Motor neuron (in vitro differentiated cells): ENCODE measurements at places on chromosomes 3 and 15. TPM values are rescaled to one million over a fixed set of nuclear protein-coding genes. Genes with fewer than 3 reads are reported as not detected.

DNA sequence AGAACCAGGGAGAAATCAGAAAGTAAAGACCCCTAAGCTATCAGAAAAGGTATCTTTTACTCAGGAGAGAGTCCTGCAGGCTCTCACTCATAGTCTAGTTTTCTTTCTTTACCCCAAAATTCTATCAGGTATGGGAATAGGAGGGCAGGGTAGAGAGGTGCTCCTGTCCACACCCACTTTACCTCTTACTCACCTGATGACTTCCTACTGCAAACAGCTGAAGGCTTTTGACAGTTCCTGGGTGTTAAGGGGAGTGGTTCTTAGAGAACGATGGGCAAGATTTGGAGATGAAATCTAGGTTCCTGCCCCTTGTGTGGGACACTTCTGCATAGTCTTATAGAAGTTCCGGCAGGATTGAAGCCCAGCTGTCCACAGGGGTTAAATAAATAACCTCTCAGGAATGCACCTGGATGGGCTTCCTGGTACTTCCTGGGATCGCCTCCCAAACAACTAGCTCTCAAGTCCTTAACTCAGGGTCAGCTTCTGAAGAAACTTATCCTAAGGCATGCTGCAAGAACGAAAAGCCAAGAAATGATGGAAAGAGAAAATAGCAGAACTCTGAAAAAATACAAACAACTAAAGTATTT, 10.8 kb upstream of the TNFAIP8L3 start:
- ATAC-seq, result no peak

- peak; percentile 33 for ATAC-seq
Observed at GRCh38 chr3:139202226-139202958, 141.4 kb upstream of the MRPS22 start.

DNA sequence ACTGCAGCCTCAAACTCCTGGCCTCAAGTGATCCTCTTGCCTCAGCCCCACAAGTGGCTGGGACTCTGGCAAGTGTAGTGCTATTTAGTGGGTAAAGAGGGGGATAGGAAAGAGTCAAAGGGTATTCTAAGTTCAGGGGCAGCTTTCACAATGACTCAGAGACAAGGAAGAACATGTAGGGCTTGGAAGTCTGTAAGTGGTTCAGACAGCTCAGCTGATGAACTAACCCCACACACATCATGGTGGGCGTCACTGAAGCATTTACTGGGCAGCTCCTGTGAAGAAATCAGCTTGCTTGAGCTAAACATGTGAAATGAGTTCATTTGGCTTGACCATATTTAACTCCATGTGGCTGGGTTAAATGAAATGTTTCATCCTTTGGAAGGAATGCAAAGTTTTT, 34.6 kb upstream of the THSD4 start:
- ATAC-seq, result no peak

DNA sequence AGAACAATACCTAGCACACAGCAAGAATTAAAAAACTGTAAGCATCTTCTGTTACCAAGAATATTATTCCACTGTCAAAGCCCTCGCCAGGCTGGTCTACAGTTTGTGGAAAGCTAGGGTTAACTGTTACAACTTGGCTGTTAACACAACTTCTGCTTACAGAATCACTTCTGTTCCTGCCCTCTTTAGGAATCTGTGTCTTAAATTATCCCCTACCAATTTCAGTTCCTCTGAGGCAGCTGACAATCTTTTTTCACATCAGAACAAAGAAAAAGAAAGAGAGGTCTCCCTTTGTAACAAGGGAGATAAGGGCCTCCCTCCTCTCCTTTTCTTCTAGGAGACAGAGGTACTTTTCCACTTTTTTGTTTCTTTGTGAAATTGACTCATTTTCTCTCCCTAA, 188.9 kb downstream of the FMN1 start:
- no peak for ATAC-seq

GRCh38 chr3:196624067-196624790, 15.3 kb upstream of the NRROS start:
- ATAC-seq, result no peak

DNA sequence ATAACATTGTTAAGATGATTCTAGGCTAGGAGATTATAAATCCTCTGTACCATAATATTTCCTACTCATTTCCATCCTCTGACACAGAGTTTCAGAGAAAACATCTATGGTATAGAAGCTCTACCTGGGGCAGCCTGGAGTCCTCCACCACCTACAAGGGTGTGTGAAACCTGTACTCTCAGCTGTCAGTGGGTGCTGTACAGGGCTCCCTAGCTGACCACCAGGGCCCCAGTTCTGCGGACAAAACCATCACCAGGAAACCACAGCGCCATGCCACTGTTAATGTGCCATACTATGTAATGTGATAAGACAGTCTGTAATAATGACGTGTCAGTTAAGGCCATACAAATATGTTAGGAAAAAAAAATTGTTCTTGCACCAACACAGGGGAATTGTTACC, 7.1 kb downstream of the RORA start:
- no peak for ATAC-seq

The TNFAIP8L3 gene
- 6.4 and 6.9 TPM in 2 replicates for total RNA-seq

The EPHB1 gene
- total RNA-seq, result 0.31 and 0.54 TPM in 2 replicates

DNA sequence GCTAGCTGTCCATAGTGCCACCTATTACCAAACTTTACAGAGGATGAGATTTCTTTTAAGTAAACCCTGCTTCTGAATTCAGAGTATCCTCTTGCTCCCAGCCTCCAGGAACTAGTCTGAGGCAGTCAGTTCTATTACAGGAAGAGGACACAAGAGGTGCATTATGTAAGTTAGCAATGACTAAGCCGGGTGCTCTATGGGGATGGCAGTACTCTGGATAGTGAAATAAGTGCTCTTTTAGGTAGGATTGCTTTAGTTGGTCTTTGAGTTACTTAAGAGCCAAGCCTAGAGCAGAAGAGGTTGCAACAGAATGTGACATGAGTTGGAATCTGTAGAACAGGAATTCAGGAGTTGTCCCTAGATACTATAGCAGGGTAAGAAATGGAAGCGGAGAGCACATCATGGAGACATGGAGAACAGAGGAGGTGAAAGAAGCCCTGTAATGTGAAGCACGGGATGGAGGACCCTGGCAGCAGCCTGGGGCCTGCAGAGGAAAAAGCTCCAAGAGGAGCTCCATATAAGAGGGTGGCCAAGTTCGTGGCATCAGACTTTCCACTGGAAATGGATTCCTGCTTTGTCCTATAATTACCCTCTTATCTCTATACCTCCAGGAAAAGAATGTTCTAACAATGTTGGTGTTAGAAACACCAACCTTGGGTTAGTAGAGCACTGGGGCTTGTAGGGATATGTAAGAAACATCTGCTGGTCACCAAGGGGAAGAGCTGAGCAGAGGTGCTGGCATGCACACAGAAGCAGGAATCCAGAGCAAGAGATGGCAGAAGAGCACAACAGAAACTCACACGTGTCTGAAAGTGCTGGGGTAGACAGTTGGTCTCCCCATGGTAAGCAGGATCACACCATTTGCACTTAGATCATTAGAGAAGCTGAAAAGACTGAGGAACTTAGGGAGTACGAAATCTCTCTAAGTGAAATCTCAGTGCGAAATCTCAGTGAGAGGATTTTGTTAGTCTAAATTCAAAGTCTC, 851.1 kb downstream of the FHIT start:
- ATAC-seq, result peak; percentile 98

DNA sequence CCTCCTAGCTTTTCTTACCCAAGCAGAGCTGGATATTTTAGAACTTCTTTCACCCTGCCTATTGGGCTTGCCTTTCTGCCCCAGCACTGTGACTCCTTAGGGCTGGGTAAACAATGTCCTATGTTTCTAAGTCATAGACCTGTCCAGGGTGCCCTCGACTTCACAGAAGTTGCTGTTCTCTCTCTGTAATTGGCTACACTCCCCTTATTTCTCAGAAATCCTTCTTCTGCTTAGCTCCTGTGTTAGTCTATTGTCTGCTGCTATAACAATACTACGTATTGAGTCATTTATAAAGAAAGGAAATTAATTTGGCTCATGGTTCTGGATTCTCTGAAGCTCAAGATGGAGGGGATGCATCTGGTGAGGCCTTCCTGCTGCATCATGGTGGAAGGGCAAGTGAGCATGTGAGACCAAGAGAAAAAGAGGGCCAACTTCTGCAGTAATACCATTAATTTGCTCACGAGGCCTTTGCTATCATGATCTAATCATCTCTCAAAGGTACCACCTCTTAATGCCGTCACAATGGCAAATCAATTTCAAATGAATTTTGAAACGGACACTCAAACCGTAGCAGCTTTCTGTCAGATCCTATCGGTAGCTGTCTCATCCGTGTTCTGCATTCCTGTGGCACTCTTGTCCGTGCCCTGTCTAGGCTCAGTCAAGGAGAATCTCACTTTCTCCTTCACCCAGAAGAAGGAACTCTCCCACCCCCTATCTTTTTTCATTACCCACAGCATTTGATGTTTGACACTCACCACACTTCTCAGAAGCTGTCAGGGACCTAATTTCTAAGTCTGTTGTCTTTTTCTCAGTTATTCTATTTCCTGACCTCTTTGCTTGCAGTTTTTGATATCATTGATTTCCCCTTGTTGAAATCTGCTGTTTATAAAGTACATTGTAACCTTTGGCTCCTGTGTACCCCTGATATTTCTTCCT, 22.3 kb upstream of the GPR171 start:
- ATAC-seq, result no peak

GRCh38 chr15:72965671-72966070, 86.6 kb upstream of the NEO1 start:
- no peak for ATAC-seq

GRCh38 chr15:91472316-91472756, 372.3 kb downstream of the SV2B start:
- no peak for ATAC-seq

- ATAC-seq, result no peak
Observed at GRCh38 chr3:11168881-11169805, 14.8 kb downstream of the HRH1 start.

DNA sequence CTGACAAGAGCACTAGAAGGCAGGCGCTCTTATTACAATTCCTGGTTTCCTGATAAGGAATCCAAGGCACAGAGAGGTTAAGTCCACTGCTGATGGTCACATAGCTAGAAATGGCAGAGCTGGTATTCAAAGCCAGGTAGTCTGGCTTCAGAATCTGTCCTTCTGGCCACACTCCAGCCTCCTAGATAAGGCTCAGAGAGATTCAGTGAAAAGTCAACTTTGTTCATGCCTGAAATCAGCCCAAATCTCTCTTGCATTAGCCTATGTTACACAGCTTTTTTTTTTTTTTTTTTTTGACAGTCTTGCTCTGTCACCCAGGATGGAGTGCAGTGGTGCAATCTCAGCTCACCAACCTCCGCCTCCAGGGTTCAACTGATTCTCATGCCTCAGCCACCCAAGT, 21.1 kb upstream of the CMTM8 start:
- no peak for ATAC-seq

The RTP4 gene
- 8.8 and 9.6 TPM in 2 replicates for total RNA-seq

DNA sequence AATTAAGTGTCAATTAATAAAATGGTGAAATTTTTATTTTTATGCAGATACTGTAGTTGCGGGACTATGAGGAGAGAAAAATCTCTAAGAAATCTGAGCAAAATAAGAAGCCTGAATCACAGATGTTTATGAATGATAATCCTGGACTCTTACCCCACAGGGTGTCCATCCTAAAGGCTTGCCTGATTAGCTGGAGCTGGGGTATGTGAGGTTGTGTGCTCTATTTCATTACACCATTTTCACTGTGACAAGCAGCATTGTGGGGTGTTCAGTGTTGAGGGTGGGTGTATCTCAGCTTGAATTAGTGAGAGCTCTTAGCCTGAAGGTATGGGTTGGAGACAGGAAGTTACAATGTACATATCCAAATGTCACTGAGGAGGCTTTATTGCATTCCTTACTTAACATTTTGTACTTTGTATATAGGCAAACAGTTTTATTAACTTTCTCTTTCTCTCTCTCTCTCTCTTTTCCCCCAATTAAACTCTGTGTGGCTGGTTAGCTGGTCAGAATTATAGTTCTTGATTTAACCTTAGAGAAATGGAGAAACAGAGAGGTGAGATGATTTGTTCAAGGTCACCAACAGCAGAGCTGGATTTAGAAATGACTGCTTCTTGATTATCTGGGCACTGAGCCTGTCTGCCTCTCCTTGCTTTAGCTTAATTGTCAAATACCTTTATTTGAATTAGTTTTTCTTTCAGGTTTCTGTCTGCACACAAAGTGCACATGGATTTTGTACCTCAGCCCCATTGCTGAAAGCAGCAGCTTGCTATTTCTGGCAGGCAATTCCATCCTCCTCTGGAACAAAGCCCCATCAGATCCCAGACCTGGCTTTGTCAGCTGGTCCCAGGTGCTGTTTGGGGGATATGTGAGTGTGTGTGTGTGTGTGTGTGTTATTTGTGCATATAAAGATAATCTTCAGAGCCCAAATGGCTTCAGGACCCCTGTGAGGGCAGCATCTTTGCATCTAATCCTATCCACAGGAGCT, 35.8 kb downstream of the GJD2 start:
- peak; percentile 41 for ATAC-seq

GRCh38 chr3:154886437-154886836, 193.7 kb upstream of the MME start:
- no peak for ATAC-seq

DNA sequence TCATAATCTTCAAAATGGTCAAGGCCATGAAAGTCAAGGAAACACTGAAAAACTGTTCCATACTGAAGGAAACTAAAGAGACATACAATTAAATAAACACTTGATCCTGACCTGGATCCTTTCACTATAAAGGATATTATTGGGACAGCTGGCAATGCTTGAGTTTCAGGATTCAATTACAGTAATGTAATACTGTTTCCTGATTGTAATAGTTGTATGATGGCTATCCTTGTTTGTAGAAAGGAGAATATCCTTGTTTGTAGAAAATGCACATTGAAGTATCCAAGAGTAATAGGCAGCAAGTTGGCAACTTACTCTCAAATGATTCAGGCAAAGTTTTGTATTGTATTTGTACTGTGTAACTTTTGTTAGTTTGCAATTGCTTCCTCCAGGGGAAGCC, 4.6 kb downstream of the CIDEC start:
- ATAC-seq, result no peak

The CCR1 gene
- 0.05 and 0.10 TPM in 2 replicates for total RNA-seq

GRCh38 chr3:187210545-187211327, 13.4 kb downstream of the RTP1 start:
- no peak for ATAC-seq

The ADAMTSL3 gene
- 0.18 and 0.21 TPM in 2 replicates for total RNA-seq

DNA sequence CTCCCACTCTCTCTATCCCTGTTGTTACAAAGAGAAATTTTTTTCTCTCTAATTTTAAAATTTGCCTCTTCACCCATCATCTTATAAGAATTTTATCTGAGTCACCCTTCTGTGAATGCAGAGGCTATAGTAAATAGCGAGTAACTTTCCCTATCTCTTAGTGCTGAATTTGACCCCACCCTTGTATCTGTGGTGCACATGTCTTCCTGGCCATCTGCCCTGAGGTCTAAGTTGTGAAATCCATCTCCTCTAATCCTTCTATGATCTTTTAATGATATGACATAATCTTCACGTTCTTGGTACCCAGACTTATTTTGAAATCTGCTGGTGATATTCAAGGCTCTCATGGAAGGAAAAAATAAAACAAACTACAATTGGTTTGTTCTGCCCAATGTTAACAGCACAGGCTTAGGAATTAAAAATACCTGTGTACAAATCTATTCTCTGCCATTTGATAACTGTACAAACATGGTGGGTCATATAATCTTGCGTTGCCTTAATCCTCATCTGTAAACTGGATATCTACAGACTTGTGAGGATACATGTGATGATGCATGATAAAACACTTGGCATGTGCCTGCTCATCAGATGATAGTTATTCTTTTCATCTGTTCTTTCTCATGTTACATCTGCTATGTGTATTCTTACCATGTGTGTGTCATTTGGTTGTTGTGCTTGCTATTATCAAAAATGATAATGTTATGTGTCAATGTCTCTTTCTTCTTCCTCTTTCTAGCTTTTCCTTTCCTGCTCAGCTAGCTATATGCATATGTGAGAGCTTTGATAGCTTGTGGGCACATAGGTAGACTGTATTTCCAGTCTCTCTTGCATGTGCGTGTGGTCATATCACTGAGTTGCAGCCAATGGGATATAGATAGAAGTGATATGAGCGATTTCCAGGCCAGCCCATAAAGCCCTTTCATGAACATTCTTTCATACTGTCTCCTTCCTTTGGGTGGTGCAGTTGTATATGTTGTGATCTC, 13.7 kb upstream of the CCR3 start:
- ATAC-seq, result no peak
